ENCODE measurements at places on chromosomes 11 and 22.

DNA sequence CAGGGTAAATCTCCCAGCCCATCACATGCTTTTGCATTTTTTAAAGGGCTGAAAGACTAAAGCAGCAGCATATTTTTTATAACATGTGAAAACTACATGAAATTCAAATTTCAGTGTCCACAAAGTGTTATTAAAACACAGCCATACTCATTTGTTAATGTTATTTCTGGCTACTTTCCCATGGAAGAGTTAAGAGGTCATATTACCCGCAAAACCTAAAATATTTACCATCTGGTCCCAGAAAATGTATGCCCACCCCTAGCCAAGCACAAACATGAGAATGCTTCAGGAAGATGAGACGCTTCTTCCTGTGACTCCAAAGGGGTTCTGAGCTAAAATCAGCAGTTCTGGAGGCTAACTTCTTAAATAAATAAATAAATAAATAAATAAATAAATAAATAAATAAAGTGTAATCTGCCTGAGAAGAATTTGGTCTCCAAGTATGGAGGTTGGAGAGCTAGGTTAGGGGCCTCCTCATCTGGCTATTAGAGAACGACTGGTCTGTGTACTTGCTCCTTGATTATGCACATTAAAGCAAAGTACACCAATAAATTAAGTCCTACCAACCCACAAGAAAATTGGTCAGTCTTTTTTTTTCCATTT lies 9.7 kb downstream of the IMMP1L start:
- no peak for DNase-seq

DNA sequence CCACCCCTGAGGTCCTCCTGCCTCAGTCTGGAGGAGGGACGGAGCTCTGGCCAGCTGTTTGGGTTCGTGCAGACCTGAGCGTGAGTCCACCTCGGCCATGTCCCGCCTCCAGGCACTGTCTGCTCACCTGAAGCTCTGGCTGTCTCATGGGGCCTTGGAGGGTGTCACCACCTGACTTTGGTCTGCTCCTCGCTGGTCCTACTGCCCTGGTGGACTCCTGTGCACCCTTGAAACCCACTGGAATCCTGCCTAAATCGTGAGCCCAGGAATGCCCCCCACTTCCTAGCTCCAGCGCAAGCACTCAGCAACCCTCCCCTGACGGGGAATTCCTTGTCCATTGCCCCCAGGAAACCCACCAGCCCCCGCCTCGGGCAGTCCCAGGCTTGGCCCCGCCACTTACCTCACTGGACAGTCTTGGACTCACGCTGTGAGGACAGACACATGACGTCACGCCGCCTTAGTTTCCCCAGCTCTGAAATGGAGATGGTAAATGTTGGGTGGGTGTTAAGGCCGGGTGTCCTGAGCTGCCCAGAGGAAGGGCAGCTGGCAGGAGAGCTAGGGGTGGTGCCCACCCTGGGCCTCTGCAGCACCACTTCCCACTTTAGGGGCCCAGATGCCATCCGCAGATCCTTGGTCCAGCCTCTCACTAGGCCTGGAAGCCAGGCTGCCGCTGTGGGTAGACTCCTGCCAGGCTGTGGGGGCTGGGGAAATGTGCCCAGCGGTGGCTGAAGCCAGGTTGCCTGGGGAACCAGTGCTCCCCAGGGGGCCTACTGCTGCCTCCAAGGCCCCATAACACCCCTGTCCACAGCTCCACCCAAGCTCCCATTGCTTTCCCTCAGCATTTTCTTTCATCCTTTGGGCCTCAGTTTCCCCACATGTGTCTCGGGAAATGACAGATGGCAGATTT lies 18.2 kb upstream of the TBX1 start:
- no peak for DNase-seq

DNA sequence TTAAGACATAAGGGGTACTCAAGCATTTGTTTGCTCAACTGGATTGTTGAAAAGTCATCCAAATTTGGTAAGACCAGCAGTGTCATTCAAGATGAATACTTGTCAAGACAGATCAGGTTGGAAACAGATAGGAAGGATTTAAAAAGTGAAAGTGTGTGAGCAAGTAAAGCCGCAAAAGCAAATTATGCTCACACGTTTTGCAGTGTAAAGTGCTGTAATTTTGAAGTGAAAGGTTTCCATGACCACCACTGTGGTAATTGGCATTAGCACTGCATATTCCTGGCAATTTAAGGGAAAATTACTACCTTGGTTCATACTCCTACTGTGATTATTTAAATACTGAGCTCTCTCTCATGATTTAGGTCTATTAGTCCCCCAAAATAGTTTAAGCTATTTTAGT lies 704.1 kb upstream of the CCDC179 start:
- no peak for DNase-seq

DNA sequence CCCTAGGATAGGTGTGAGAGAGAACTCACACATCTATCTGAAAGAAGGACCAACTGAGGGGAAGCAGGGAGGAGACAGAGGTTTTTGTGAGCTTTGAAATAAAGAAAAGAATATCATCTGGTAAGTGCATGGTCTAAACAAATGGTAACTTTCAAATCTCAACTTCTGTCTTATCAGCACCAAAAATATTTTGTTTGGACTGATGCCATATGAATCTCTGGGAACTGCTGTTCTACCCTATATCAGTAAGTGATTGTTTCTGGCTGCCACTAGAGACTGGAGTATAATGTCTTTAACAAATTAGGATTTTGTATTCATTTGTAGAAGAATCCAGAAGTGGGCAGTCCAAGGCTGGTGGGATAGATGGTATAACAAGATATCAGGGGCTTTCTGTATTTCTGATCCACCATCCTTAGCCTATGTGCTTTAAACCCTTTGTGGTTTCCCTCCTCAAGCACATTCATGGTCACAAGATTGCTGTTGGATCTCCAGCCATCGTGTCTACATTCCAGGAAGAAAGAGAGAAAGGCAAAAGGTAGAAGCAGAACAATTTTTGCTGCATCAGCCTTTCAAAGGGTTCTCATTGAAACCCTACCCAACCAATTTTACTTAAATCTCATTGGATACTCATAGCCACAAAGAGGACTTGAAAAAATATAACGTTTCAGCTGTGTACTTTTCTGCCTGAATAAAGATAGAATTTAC lies 4.7 kb downstream of the HEPHL1 start:
- no peak for DNase-seq

- DNase-seq = no peak
Observed at GRCh38 chr22:31333641-31334040, 12.5 kb downstream of the PATZ1 start.

GRCh38 chr11:87101956-87102580 lies 64.3 kb downstream of the TMEM135 start:
- DNase-seq = no peak

DNA sequence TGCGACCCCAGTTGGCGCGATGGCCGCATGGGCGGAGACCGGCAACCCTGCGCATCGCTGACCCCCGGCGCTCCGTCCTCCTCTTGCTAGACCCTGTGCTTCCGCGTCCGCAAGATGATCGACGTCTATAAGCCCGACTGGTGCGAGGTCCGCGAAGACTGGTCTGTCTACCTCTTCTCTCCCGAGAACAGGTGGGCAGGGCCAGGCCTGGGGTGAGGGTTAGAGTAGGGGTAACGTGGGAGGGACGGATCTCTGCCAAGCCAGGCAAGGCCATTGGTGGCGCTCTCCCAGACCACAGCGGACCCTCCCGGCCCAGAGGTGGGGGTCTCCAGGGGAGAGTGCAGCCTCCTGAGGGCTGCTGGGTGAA lies 92.1 kb downstream of the CACNA1I start:
- no peak for DNase-seq

- no peak for DNase-seq
Observed at GRCh38 chr11:68710409-68710808, 26.1 kb downstream of the GAL start.

GRCh38 chr11:120517390-120517761 lies 5.8 kb downstream of the GRIK4 start:
- no peak for DNase-seq

GRCh38 chr22:39240831-39241793 lies 3.7 kb downstream of the PDGFB start:
- DNase-seq = no peak

DNA sequence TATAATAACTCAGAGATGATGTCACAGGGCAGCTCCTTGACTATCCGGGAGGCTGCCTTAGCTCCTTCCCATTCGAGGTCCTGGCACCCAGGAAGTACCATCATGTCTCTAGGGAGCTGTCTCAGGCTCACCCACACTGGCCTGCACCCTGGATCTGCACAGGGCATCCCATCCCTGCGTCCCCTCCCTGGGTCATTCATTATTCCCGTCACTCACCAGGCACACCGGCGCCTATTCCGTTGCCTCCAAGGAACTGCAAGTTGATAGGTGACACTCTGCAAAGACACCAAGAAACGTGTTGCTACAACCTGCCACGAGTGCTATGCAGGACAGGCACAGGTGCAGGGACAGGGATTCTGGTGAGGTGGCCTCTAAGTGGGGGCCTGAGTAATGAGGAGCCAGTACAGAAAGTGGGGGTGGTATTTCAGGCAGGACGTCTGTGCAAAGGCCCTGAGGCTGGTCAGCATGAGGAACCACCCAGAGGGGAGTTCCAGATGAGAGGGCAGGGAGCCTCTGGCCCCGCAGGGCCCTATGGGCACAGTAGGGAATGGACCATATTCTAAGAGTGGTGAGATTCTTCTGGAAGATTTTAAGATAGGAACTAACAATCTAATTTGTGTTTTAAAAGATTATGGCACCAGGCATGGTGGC lies 71.6 kb upstream of the SHANK2 start:
- DNase-seq = no peak

DNA sequence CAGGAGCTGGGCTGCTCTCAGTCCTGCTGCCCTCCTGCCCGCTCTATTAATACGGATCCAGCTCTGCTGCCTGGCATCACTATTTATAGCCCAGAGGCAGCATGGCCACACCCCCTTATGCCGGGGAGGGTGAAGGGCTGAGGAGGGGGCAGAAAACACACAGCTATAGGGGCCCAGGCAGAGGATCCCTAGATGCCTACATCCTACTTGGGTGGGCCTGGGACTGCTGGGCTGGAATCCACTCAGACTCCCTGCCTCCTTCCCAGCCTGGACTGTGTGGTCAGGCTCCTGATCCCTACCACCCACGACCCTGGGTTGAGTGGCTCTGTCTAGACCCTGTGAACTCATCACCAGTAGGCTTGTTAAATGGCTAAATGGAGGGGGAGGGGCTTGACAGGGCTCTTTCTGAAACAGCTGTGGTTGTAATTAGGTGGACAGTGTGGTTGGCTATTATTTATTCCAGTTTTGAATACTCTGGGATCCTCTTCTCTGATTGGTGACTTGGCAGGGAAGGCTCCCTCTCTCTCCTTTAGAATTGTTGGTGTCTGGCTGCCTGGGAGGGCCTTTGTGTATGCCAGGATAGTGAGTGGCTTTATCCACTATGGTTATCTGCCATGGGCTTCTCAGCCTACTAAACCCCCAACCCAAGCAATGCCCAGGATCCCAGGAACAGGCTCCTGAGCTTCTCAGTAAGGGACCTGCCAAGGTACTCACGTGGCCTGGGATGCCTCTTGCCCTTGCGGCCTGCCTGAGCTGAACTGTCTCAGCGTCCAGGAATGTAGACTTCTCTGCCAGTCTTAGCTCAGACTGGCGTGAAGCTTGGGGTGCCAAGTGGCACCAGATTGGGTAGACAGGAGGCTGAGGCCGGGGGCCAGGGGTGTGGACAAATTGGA lies 15.2 kb downstream of the PHLDB1 start:
- no peak for DNase-seq

DNA sequence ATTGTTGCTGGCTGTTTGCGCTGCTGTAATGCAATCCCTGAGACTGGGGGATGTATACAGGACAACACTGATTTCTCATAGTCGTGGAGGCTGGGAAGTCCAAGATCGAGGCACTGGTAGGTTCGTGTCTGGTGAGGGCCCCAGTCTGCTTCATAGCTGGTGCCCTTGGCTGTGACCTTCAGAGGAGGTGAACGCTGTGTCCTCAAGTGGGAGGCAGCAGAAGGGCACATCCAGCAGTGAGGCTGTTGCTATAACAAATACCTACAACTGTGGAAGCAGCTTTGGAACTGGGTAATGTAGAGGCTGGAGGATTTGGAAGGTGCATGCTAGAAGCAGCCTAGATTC lies 21.3 kb downstream of the KRTAP5-5 start:
- DNase-seq = no peak

- no peak for DNase-seq
Observed at GRCh38 chr22:23574877-23575276, 5.2 kb downstream of the IGLL1 start.

DNA sequence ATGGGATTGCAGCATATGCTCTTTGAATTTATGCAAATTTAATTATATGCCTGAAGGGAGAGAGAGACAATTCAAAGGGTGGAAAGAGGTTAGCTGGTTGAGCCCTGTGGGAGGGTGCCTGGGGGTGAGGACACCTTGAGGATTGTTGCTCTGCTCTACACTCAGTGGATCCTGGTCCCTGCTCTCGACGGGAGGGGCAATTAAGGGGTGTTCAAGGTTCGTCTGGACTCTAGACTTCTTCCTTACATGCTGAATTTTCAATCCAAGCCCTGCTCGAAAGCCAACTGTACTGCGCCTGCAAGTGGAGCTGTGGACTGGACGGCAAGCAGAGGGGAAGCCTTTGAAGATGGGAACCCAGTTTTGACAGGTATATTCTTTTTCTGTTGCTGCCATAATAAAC lies 15.5 kb upstream of the OR5M11 start:
- DNase-seq = no peak

GRCh38 chr22:27602390-27602789 lies 199.2 kb downstream of the MN1 start:
- DNase-seq = no peak

GRCh38 chr11:71372693-71373657 lies 75.2 kb downstream of the DHCR7 start:
- no peak for DNase-seq

- DNase-seq = no peak
Observed at GRCh38 chr11:119362741-119363080, 16.2 kb upstream of the MFRP start.

GRCh38 chr11:3000032-3000961 lies 8.2 kb upstream of the NAP1L4 start:
- no peak for DNase-seq

DNA sequence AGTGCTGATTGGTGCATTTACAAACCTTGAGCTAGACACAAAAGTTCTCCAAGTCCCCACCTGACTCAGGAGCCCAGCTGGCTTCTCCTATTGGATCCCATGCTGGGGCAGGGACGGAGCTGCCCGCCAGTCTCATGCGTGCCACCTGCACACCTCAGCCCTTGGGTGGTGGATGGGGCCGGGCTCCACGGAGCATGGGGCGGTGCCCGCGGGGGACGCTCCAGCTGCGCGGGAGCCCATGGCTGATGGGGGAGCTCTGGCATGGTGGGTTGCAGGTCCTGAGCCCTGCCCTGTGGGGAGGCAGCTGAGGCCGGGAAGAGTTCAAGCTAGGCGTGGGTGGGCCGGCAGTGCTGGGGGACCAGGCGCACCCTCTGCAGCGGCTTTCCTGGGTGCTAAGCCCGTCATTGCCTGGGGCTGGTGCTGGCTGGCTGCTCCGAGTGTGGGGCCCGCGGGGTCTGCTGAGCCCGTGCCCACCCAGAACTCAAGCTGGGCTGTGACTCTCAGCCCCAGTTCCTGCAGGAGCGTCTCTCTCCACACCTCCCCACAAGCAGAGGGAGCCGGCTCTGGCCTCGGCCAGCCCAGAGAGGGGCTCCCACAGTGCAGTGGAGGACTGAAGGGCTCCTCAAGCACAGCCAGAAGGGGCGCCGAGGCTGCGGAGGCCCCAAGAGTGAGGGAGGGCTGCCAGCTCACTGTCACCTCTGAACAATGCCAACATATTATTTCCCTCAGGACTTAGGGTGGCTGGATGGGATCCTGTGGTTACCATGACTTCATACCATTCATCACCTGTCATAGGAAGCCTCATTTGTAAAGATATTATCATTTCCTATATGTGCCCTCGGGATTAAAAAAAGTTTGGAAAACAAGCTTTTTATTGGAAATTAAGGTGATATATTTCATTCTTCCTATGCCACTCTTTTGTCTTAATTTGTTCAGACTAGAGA lies 688.7 kb downstream of the ETS1 start:
- no peak for DNase-seq

Data from stimulated activated CD4-positive, alpha-beta T cell treated with anti-CD3 and anti-CD28 coated beads, Interleukin-4, amount 100 ng/mL, for 1 hour (primary cell).